Activated CD4-positive, alpha-beta T cell treated with anti-CD3 and anti-CD28 coated beads, Interleukin-2, amount 50 U/mL, for 16 hours (primary cell): ENCODE measurements at places on chromosomes 6 and 20.

GRCh38 chr6:132168961-132169360 is 217.8 kb upstream of the CCN2 start:
- DNase-seq = no peak

- DNase-seq = no peak
Measured at GRCh38 chr6:157266274-157267101, 56.8 kb downstream of the TMEM242 start.

GRCh38 chr6:138873191-138873590 is 77.3 kb downstream of the ECT2L start:
- DNase-seq = no peak

DNA sequence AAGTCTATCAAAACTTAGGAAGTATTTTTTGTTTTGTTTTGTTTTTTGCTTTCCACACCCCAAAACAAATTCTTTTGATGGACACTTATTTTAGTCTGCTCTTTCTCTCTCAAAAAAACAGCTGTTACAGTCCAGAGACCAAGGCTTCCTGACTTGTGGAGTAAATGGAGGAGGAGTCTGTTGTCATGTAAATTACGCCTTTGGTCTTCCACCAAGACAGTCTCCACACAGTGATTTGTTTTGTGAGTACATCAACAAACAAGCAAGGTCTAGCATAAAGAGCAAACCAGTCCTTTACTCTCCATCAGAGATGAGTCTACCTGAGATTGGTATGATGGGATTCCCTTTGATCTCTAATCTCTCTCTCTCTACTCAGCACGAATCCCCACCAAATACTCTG is 588.0 kb upstream of the ARID1B start:
- DNase-seq = no peak

DNA sequence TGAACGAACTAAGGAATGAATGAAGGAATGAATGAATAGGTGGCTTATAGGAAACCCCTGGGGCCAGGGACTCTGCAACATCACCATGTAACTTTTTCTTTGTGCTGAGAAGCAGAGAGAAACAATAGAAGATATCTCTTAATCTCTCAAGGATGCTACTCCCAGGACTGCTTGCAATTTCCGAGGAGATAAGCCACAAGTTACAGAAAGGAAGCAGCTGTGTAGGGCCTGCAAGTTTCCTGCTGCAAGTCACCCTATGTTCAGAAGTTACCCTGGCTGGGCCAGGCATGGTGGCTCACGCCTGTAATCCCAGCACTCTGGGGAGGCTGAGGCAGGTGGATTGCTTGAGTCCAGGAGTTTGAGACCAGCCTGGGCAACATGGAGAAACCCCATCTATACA is 7.3 kb upstream of the MAVS start:
- no peak for DNase-seq

DNA sequence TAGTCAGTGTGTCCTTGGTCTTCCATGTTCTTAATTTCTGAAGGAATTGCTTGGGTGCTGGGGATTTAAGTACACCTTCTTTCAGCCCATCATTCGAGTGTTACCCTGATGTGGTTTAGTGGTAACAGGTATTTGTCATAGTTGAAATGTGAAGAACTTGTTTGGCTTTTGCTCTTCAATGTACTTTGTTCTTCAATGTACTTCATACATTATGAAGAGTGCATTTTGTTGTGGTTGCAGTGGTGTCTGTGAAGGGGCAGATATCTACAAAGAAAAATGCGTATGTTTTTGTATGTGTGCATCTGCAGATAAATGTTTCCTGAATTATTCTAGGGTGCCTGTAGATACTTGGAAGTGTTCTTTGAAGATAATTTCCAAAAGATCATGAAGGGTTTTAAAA is 111.2 kb upstream of the SUPT3H start:
- peak; percentile 49 for DNase-seq

- DNase-seq = peak; percentile 38
Measured at GRCh38 chr6:52285177-52286068, 881 bp upstream of the MCM3 start.

DNA sequence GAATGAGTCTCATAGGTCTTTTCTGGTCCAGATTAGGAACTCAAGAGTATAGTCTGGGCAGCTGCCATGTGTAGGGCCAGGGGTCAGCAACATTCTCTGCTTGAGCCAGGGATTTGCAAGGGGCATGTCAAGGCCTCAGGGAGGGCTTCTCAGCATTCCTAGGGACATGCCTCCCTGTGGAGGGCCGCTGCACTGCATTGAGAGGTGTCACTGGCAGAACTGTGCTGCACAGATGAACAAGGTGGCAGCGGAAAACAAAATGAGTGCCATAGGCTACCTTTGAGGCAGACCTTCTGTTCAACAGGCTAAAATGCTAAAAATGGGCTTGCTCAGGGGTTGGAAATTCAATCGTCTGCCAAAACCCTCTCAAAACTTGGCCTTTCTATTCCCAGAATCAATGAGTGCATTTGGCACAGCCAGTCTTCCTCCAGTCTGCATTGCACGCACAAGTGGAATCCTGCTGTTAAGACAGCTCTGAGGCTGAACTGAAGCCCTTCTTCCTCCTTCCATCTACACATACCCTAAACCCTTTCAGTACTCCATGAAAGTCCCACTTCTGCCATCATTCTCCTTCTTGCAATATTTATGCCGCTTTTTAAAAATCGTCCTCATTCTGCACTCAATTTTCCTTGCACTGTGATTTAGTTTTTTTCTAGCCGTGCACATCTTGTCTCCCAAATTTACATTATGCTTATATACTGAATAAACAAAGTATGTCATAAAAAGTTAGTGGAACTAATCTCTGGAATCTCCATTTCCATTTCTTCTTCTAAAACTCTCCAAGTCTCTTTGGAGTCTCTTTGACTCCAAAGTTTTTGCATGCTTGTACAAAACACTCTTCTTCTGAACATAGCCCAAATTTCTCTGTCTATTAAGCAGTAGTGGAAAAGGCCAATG is 51.7 kb downstream of the SLC26A8 start:
- no peak for DNase-seq

GRCh38 chr6:47653706-47654105 is 44.7 kb upstream of the ADGRF4 start:
- DNase-seq = no peak

DNA sequence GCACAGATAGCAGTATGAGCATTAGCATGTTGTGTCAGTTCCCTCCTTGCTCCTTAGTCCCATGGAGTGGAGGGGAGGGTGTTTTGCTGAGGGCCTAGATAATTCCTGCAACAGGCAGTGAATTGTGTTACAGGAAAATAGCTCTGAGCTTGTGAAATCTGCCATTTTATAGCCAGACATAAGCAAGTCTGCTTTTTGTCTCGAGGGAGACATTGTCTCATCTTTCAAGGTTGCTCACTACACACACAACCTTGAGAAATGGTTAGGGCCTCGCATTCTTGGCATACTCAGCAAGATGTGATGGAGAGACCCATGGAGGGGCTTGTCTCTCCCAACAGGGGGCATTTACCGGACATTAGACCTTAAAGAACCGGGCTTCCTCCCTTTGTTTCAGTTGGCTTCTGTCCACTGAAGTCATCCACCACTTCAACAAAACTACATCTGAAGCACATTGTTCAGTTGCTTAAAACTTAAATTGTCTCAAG is 108.0 kb upstream of the FOXO3 start:
- DNase-seq = no peak

GRCh38 chr6:29424575-29424974 is 9.8 kb downstream of the OR12D1 start:
- DNase-seq = peak; percentile 27

DNA sequence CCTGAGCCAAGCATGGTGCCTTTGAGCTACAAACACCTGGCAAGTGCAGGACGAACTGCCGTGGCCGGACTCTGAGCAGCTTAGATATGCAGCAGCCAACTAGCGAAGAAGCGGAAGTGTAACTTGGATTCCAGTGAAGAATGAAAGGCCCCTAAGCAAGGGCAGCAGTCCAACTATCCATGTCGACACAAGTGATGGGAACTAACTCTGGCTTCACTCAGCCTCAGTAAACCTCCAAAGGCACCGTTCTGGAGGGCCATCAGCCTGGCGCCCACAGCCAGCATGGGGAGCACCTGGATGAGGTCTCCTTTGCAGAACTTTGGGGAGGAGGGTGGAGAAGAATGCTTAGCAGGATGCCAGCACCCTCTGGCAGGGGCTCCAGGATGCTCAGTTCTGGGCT is 78.4 kb upstream of the MLN start:
- DNase-seq = no peak

DNA sequence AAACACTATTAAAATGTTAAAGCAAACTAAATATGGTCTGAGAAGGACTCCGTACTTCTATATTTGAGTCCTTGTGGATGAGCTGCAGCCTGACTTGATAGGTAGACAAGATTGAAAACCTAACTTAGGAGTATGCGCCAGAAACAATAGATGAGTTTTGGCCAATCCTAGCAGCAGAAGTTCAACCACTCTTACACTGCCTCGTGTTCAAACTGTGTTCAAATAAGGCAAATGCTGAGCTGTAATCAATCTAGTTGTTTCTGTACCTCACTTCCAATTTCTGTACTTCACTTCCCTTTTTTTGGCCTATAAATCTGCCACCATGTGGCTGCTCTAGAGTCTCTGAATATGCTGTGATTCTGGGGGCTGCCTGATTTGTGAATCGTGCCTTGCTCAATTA is 13.2 kb upstream of the SERINC1 start:
- DNase-seq = no peak

DNA sequence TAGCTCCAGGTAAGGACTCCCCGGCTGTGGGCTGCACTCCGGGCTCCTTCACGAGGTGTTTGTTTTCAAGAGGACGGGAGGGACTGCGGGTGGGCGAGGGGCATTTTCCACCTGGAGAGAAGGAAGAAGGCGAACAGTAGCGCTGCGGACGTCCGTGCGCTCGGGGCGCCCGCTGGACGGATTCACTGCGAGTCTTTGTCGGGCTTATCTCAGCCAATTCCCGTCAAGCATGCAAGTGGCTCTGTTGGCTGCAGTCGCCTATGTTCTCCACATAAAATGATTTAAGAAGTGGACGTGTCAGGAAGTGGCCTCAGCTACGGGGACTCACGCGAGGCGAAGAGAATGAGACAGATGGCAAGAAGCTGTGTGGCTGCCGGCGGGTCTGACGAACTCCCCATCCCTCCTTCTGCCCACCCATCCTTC is 332 bp downstream of the GRIK2 start:
- no peak for DNase-seq

DNA sequence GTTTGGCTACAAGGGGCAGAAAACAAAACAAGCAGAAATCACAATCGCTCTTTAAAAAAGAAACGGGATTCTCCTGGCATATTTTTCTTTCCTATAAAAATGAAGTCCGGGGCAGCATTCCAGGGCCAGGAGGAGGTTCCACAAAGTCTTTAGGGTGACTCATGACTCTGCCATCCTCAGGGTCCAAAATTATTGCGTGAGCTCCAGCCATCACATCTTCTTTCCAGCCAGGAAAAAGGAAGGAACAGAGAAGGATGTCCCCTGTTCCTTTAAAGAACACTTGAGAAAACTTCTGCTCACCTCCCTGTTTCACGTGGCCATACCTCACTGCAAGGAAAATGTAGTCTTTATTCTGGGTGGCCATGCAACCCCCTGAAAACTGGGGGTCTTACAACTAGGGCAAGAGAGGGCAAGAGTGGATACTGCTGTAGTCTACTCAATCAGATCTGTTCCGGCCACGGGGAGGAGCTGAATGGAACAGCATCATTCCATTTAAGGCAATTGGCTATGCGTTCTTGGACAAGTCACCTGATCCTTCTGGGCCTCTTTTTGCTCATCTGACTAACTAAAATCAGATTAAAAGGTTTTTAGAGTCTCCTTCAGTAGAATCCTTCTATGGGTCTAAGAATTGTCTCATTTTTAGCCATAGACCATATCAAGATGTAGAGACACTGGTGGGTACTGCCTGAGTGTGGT is 49.4 kb downstream of the CTCFL start:
- DNase-seq = no peak

GRCh38 chr6:163449076-163449475 is 34.6 kb downstream of the QKI start:
- DNase-seq = no peak

DNA sequence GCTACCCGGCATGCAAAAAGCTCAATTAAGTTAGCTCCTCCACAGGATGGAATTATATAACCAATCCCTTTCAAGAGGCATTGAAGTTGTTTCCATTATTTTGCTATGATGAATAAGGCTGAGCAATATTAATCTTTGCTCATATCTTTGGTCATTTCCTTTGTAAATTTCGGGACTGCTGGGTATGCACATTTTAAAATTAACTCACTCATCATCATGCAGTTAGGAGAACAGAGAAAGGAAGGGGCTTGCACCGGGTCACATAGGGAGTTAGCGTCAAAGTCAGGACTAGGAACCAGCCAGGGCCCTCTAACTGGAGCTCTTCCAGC is 430 bp upstream of the FAM110A start:
- no peak for DNase-seq

DNA sequence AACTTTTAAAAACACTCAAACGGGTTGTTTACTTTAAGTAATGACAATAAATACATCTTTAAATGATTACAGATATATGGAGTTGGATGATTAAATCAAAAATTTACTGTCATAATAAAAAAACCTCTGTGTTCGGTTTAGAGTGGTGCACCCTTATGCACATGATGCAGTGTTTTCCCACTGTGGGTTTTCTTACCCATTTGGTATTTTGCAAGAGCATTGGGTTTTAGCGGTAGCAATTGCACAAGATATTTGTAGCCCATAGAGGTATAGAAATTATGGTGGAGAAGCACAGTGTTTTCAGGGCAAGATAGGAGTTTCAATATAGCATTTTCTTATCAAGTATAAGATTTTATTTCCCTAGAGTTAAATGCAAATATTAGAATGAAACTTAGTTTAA is 410.8 kb upstream of the PLCB4 start:
- DNase-seq = no peak

GRCh38 chr6:63904650-63905248 is 269.1 kb downstream of the PHF3 start:
- no peak for DNase-seq
